ENCODE measurements at places on chromosomes 4 and X. TPM values are rescaled to one million over a fixed set of nuclear protein-coding genes. Genes with fewer than 3 reads are reported as not detected.

The KLHL13 gene
- 8.9 TPM for total RNA-seq

The ABLIM2 gene
- total RNA-seq, result 7.3 TPM

The EFNB1 gene
- total RNA-seq, result 40.1 TPM

The ITIH6 gene
- 3.7 TPM for total RNA-seq

The LINC00632 gene
- total RNA-seq, result 6.5 TPM

The BRS3 gene
- total RNA-seq, result not detected

The TMEM128 gene
- 14.7 TPM for total RNA-seq

The RS1 gene
- total RNA-seq, result not detected

The MAP3K15 gene
- total RNA-seq, result 1.4 TPM

The CFAP47 gene
- 0.32 TPM for total RNA-seq

GRCh38 chrX:40088299-40088625 is 9.5 kb downstream of the BCOR start:
- H3K27me3 ChIP-seq, result no peaks in the 10 kb centered on the region
- no peak for DNase-seq
- H3K36me3 ChIP-seq, result no peaks in the 10 kb centered on the region
- peak overlapping the region; percentile 33 for H3K27ac ChIP-seq

GRCh38 chr4:168773388-168774195 is 236.5 kb downstream of the CBR4 start:
- H3K4me1 ChIP-seq, result no peaks in the 10 kb centered on the region
- no peak overlapping the region for H3K4me3 ChIP-seq
- H3K27ac ChIP-seq, result no peak overlapping the region

DNA sequence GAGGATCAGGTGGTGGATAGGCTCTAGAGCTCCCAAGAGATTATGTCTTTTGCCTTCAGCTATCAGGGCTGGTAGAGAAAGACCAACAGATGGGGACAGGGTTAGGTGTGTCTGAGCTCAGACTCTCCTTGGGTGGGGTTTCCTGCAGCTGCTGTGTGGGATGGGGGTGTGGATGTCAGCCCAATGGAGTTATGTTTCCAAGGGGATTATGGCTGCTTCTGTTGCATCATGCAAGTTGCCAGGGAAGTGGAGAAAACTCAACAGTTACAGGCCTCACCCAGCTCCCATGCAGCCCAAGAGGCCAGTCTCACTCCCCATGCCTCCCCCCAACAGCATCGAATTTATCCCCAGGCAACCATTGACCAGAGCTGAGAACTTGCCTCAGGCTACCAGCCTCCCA is 80.2 kb upstream of the CDX4 start:
- DNase-seq, result no peak
- H3K27ac ChIP-seq, result no peak overlapping the region
- H3K4me3 ChIP-seq, result no peak overlapping the region
- no peaks in the 10 kb centered on the region for H3K4me1 ChIP-seq
- no peaks in the 10 kb centered on the region for H3K27me3 ChIP-seq
- H3K36me3 ChIP-seq, result no peaks in the 10 kb centered on the region

GRCh38 chrX:136810493-136810892 is 29.8 kb upstream of the ARHGEF6 start:
- DNase-seq, result no peak
- H3K4me1 ChIP-seq, result no peaks in the 10 kb centered on the region
- H3K36me3 ChIP-seq, result no peaks in the 10 kb centered on the region
- H3K4me3 ChIP-seq, result no peak overlapping the region
- H3K27me3 ChIP-seq, result no peaks in the 10 kb centered on the region

DNA sequence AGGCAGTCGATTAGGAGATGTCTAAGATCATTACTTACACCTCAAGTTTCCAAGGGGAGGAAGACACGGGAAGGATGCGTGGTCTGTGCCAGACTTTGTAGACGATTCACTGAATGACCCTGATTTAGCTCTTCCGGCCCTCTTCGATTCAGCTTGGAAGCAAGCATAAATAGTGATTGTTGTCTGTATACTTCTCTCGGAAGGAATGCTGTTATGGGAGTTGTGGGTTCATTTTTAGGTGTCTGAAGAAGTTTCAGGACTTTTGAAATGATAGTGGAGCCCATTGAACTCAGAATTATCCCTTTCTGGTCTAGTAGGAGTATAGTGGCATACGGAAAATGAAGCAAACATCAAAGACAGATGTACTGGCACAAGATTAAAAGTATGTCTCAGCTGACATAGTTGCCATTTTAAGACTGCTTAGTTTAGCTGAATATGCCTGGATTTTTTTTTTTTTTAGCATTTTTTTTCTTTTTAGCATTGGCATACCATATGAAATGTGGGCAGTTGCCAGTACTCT is 1.0 kb upstream of the ANKRD17 start:
- DNase-seq, result no peak
- H3K27me3 ChIP-seq, result no peaks in the 10 kb centered on the region
- no peaks in the 10 kb centered on the region for H3K36me3 ChIP-seq
- H3K4me3 ChIP-seq, result peak overlapping the region; percentile 91
- peak overlapping the region; percentile 99 for H3K27ac ChIP-seq
- H3K4me1 ChIP-seq, result no peaks in the 10 kb centered on the region

- H3K27me3 ChIP-seq, result no peaks in the 10 kb centered on the region
- no peaks in the 10 kb centered on the region for H3K4me1 ChIP-seq
- DNase-seq, result no peak
- no peak overlapping the region for H3K27ac ChIP-seq
- no peaks in the 10 kb centered on the region for H3K36me3 ChIP-seq
Measured at GRCh38 chr4:89997171-89997704, 102.6 kb downstream of the MMRN1 start.

DNA sequence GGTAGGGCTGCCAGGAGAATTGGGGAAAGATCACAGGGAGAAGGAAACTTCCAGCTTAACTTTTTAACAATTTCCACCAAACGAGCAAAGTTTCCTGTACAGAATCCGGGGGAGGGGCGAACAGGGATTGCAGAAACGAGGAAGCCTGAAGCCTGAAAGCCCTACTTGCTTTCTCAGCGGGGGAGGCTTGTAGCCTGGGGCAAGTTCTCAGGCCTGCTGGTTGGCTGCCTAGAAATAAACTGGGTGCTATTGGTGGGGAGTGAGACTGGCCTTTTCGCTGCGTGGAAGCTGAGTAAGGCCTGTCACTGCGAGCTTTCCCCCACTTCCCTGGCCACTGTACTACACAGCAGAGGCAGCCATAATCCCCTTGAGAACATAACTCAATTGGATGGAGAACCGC is 110.8 kb upstream of the ATP8A1 start:
- H3K4me1 ChIP-seq, result no peaks in the 10 kb centered on the region
- H3K4me3 ChIP-seq, result no peak overlapping the region
- no peaks in the 10 kb centered on the region for H3K36me3 ChIP-seq
- no peak overlapping the region for H3K27ac ChIP-seq
- no peak for DNase-seq

GRCh38 chrX:22097012-22097694 is 65.0 kb downstream of the PHEX start:
- no peak overlapping the region for H3K27ac ChIP-seq
- no peak for DNase-seq
- H3K4me3 ChIP-seq, result no peak overlapping the region
- H3K36me3 ChIP-seq, result no peaks in the 10 kb centered on the region
- no peaks in the 10 kb centered on the region for H3K4me1 ChIP-seq
- no peaks in the 10 kb centered on the region for H3K27me3 ChIP-seq

GRCh38 chr4:179747218-179747910 is 2305.1 kb upstream of the AGA start:
- no peak for DNase-seq
- H3K36me3 ChIP-seq, result no peaks in the 10 kb centered on the region
- H3K4me3 ChIP-seq, result no peak overlapping the region
- H3K4me1 ChIP-seq, result no peaks in the 10 kb centered on the region
- no peak overlapping the region for H3K27ac ChIP-seq

DNA sequence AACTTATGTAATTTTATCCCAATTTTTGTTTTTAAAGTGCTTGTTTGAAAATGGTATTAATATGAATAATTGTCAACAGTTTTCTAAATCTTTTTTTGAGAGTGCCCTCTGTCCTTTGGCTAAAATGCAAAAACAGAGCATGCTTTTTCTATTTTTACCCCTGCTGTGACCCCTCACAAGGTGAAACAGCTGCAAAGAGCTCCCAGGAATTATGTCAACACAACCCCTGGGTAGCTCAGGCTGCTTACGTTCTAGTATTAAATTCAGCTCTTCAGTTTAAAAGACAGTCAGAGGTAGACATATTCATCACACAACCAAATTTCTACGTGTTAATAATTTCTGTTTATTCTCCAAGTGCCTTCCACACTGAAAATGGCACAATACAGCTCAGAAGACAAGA is 367.5 kb downstream of the PRDM5 start:
- H3K4me1 ChIP-seq, result no peaks in the 10 kb centered on the region
- DNase-seq, result no peak
- no peak overlapping the region for H3K27ac ChIP-seq
- no peaks in the 10 kb centered on the region for H3K36me3 ChIP-seq
- H3K27me3 ChIP-seq, result no peaks in the 10 kb centered on the region

DNA sequence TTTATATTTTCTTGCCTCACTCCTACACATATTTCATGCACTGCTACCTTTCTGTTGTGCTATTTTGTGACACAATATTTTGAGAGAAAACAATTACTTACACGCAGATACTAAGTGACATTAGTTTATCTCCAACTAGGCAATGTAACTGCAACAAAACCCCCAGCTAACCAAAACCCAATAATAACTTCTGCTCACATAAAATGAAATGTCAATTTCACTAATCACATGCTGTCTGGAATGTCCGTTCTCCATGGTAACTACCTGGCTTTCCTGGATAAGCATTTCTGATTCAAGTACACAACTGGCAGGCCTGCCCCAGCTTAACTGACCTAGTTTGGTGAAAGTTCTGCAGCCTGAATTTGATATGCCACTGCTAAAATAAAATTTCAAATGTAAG is 313.5 kb downstream of the TMA16 start:
- no peak overlapping the region for H3K4me3 ChIP-seq
- no peaks in the 10 kb centered on the region for H3K36me3 ChIP-seq
- H3K27ac ChIP-seq, result no peak overlapping the region
- H3K27me3 ChIP-seq, result no peaks in the 10 kb centered on the region
- H3K4me1 ChIP-seq, result no peaks in the 10 kb centered on the region
- DNase-seq, result no peak

- H3K4me3 ChIP-seq, result no peak overlapping the region
- DNase-seq, result no peak
- H3K36me3 ChIP-seq, result no peaks in the 10 kb centered on the region
- H3K4me1 ChIP-seq, result no peaks in the 10 kb centered on the region
Measured at GRCh38 chrX:132676561-132677186, 187.8 kb upstream of the MBNL3 start.
